Stimulated activated CD4-positive, alpha-beta T cell treated with anti-CD3 and anti-CD28 coated beads, Interleukin-12 subunit alpha, Interleukin-12 subunit beta, amount 100 ng/mL, for 48 hours (primary cell): ENCODE measurements at places on chromosomes 5 and 9.

DNA sequence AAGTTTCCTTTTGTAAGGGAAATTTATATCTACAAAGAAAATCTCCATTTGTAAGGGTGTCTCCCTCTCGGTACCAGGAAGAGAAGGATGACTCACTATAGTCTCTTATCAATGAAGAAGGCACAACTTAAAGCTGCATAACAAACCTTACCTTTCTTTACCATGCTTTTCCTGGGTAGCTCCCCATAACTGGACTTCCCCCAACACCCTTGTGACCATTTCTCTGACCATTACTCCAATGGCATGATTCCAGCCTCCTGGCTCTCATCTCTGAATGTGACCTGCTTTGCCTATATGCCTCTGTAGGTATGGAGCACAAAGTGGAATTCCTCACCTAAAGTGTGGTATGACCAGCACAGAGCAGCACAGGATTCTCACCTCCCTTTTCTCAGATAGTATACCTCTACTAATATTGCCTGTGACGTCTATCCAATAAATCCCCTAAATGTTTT, 62.8 kb downstream of the GNA14 start:
- DNase-seq = no peak

- DNase-seq = no peak
Observed at GRCh38 chr5:53971131-53971530, 339.2 kb downstream of the ARL15 start.

- no peak for DNase-seq
Observed at GRCh38 chr9:130528674-130529073, 50.7 kb upstream of the FUBP3 start.

- no peak for DNase-seq
Observed at GRCh38 chr9:131319486-131319885, 30.0 kb downstream of the PLPP7 start.

DNA sequence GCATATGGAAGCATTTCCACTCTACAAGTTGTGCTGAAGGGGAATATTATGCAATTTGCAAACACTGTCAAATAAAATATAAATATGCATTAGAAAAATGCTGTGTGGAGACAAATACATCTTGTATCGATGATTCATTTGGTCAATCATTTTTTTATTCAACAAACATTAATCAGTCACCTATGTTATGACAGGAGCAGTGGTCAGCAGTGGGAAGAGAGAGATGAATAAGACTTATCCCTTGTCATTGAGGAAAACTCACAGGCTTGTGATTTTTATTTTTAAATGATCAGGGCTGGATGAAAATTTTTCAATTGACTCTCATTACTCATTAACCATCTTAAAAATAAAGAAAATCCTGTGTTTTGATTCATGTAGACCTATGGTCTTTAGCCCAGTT, 574.1 kb downstream of the ACTL7B start:
- no peak for DNase-seq

- no peak for DNase-seq
Observed at GRCh38 chr9:112184221-112184620, 9.1 kb upstream of the SUSD1 start.

DNA sequence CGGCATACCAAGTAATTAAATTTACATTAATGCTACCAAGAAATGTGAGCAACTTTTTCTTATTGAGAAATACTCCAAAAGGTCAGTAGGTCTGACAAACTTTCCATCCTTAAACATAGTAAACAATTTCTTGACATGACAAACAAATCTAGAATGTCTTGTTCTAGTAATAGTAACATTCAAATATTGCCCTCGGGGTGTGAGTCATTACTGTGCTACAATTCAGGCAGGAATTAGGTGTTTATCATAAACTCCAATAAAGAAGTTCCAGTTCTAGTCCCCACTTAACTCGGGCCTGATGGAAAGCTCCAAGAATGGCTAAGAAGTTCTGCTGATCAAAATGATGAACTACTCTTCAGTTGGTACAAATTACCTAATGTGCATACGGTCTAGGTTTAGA, 235.6 kb upstream of the TUSC1 start:
- no peak for DNase-seq

- no peak for DNase-seq
Observed at GRCh38 chr9:124843456-124844034, 9.7 kb upstream of the WDR38 start.

GRCh38 chr5:93289942-93290341, 291.1 kb downstream of the NR2F1-AS1 start:
- no peak for DNase-seq

DNA sequence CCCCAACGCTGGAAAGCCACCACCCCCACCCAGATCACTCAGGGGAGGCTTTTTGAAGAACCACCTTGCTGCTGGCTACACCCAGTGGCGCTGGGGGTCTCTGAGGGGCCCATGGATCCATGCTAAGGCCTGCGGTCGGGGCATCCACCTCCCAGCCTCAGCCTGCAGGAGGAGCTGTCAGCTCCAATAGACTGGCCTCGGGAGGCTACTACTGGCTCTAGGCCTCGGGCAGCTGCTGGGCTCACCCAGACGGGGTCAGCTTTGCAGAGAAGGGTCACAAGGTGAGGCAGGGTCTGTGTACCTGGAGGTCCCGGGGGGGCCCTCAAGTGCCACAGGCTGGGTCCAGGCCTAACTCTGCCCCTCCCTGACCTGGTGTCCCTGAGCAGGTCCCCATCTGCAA, 193.7 kb downstream of the OLFM1 start:
- no peak for DNase-seq

GRCh38 chr9:34555002-34555348, 32.2 kb upstream of the ENHO start:
- no peak for DNase-seq

DNA sequence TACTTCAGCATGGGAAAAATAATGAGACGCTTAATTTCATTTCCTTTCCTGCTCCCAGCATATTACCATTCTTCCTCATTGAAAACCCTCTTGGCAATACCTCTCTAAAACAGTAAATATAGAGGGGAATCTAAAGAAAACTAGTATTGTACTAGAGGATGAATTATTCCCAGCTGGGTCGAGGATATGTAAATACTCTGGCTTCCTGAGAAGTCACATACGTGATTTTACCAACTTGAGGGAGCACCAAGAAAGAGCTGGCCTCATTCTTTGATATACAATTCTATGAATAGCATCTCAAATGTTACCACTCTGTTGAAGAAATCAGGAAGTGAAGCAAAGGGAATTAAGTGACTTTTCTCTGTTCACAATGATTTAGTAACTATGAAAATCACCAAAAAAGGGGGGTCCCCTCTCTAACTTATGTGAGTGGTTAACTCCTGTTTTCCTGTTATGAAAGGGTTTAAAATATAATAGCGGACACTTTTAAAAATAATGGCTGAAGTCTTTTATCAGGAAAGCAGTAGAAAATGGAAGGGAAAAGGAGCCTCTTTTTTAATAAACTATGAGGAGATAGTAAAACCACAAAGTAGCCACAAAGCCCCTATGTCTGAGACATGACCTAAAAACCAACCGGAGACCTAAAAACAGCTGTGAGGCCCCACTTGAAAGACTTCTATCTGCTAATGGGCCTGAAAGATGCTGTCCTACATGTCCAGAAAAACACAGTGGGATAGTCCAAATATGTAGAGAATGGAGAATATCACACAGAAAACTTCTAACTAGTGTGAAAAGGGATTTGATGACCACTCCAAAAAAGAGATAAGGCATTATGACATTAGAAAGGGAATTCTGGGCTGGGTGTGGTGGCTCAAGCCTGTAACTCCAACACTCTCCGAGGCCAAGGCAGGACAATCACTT, 42.6 kb downstream of the LPAR1 start:
- no peak for DNase-seq

DNA sequence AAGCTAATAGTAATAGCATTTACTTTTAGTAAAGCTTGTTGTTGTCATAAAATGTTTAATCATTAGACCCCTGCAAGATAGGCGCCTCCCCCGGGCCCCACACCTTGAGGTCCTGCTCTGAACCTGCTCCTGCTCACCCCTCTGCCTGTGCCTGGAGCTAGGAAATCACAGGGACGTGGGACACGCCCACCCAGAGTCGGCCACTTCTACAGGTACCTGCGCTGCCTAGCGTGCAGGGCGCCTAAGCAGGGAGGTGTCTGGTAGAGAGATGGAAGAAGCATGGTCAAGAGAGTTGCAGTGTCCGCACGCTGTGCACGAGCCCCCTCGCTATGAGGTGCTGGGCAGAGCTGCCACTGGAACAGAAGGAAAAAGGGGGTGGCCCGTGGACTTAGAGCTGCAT, 52.6 kb downstream of the HINT1 start:
- DNase-seq = no peak

DNA sequence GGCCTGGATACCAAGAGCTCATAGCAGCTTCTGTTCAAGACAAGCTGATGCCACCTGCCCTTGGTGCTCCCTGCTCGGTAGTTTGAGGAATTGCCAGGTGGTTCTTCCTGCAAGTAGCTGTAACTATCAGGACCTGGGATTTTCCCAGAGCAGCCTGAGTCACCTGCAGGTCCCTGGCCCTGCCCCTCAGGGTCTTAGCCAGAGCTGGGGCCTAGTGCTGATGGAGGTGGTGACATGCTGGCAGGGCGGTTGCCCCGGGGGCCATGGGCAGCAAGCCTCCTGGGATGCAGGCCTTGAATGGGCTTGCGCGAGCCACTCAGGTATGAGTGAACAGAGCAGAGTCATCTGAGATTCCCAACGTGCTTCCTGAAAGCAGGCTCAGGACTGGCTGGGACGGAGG, 262.3 kb downstream of the HSPA4 start:
- no peak for DNase-seq

DNA sequence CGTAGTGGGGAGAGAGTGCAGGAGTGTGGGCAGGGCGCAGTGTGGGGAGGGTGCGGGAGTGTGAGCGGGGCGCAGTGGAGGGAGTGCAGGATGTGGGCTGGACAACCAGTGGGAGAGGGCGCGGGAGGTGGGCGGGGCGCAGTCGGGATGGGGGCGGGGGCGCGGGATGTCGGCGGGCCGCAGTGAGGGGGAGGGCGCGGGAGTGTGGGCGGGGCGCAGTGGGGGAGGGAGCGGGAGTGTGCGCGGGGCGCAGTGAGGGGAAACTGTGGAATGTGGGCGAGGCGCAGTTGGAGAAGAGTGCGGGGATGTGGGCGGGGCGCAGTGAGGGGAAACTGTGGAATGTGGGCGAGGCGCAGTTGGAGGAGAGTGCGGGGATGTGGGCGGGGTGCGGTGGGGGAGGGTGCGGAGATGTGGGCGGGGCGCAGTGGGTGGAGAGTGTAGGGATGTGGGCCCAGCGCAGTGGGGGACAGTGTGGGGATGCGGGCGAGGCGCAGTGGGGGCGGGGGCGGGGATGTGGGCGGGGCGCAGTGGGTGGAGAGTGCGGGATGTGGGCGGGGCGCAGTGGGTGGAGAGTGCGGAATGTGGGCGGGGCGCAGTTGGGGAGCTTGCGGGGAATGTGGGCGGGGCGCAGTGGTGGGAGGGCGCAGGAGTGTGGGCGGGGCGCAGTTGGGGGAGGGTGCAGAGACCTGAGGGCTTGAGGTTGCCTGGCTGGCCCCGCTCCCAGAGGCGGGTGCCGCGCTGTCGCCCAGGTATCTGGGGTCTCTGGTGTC, at the start of gene NXNL2:
NXNL2 (plus strand) TSS at position 723 of the 770 bp plus-strand sequence. CDS start 257 bp downstream, outside the sequence.
- no peak for DNase-seq

DNA sequence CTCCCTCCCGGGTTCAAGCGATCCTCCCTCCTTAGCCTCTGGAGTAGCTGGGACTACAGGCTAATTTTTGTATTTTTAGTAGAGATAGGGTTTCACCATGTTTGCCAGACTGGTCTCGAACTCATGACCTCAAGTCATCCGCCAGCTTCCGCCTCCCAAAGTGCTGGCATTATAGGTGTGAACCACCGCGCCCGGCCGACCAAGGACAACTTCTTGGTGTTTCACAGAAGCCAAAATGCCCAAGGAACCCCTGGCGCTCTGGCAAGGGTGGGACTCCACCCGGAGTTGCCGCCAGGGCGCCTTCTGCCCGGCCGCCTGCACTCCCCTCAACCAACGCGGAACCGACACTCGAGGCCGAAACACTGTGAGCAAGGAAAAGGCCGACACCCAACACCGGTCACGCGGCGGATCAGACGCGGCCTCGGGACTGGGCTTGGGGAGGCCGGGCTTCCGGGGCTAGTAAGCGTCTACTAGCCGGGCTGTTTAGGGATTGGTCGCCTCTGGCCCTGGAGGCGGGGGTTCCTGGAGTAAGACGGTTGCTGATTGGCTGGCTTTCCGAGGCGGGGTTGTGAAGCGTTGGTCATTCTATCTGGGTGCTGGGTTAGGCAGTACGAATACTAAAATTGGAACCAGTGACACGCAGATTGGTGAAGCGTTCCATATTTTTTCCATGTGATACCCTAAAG, 7.7 kb upstream of the CFAP157 start:
- DNase-seq = peak; percentile 87

GRCh38 chr5:40429258-40430100, 250.2 kb upstream of the PTGER4 start:
- no peak for DNase-seq

- DNase-seq = no peak
Observed at GRCh38 chr9:71669284-71669995, 98.9 kb downstream of the CEMIP2 start.

GRCh38 chr9:34124099-34124498, 2.4 kb downstream of the DCAF12 start:
- no peak for DNase-seq

GRCh38 chr5:93607367-93608258, 24.6 kb downstream of the NR2F1 start:
- DNase-seq = no peak

- DNase-seq = no peak
Observed at GRCh38 chr5:8601831-8602354, 732.9 kb downstream of the MTRR start.

DNA sequence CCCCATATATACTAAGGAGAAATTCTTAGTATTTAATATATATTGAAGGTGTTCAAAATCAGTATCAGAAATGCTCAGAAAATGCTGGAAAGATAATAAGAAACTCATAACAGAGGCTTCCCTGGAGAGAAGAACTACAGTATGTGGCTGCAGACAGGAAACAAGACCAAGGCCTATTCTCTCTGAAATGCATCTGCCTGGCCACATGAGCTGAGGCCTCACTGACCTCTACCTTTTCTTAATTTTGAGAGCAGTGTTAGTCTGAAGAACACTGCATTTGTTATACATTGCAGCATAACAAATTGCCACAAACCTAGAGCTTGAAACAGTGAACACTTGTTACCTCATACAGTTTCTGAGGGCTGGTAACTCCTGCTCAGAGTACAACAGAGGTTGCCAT, 133.4 kb upstream of the SPEF2 start:
- no peak for DNase-seq

DNA sequence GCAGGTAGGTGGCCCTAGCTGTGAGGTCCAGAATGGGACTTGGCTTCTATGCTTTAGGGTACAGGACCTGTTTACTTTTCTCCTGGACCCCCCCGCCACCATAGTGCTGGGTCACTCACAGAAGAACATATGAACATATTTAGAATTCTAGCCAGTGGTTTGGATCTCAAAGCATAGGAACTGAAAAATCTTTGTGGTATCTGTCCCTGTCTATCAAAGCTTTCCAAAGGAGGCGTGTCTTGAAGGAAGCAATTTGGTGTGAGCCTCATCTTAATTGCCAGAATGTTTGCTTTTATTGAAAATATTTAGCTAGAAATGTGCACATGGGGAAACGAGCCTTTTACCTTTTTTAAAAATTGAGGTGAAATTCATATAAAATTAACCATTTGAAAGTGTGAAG, 6.2 kb downstream of the PHF2 start:
- no peak for DNase-seq

GRCh38 chr9:92992549-92992948, 45.2 kb downstream of the FGD3 start:
- no peak for DNase-seq

GRCh38 chr5:108315829-108316228, 66.1 kb downstream of the FBXL17 start:
- DNase-seq = no peak
